Activated CD8-positive, alpha-beta memory T cell treated with anti-CD3 and anti-CD28 coated beads, Interleukin-2, amount 10 ng/mL, durations not matched to agents 7 days and 5 days (primary cell): ENCODE measurements at places on chromosomes 13 and 19. TPM values are rescaled to one million over a fixed set of nuclear protein-coding genes. Genes with fewer than 3 reads are reported as not detected.
A peak's percentile ranks its signal among the peaks of the same experiment; 100 is the strongest.

- DNase-seq, result no peak
Measured at GRCh38 chr13:41601718-41602445, 144.5 kb downstream of the RGCC start.

GRCh38 chr13:97936036-97936435 lies 17.4 kb upstream of the IPO5 start:
- no peak for DNase-seq

DNA sequence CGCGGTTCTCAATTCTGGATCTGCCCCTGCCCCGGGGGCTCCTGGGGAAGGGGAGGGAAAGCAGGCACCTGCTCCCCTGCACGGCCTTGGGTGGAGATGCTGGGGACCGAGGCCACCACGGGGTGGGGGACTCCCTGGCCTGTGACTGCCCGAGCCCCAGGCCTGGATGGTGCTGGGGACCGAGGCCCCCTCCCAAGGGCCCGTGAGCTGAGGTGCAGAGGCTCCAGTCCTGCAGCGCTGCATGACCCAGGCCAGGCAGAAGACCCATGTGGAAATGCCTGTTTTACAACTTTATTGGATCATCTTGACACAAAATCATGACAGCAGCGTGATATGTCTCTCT lies 4.0 kb downstream of the IZUMO4 start:
- no peak for DNase-seq

- peak; percentile 57 for DNase-seq
Measured at GRCh38 chr19:34639491-34640085, 37.4 kb downstream of the SCGB2B2 start.

DNA sequence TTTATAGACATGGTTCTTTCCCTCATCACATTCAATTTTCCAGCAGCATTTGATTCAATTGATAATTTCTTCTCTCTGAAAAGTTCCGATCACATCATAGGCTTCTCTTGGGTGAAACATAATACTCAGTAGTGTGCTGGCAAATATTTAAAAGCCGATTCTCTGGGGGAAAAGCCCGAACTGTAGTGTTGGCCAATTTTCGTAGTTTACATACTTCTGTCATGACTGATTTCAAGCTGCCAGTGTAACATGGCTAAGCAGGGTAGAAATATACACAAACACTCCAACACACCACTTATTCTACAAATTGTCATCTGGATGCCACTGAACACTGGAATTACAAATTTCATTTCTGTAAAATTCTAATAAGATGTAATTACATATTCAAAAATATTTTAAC lies 56.1 kb upstream of the FREM2 start:
- DNase-seq, result no peak

GRCh38 chr19:13599681-13600080 lies 93.4 kb upstream of the CACNA1A start:
- no peak for DNase-seq

Gene ZNF439
- 6.2 TPM for total RNA-seq

Gene ZNF835
- 2.2 TPM for total RNA-seq

Gene BEST2
- total RNA-seq, result not detected

Gene EBI3
- 14.7 TPM for total RNA-seq

Gene CEACAM5
- total RNA-seq, result not detected
